ENCODE measurements at places on chromosomes 1 and 21.

GRCh38 chr1:168671782-168672181 is 57.2 kb downstream of the DPT start:
- DNase-seq: no peak

DNA sequence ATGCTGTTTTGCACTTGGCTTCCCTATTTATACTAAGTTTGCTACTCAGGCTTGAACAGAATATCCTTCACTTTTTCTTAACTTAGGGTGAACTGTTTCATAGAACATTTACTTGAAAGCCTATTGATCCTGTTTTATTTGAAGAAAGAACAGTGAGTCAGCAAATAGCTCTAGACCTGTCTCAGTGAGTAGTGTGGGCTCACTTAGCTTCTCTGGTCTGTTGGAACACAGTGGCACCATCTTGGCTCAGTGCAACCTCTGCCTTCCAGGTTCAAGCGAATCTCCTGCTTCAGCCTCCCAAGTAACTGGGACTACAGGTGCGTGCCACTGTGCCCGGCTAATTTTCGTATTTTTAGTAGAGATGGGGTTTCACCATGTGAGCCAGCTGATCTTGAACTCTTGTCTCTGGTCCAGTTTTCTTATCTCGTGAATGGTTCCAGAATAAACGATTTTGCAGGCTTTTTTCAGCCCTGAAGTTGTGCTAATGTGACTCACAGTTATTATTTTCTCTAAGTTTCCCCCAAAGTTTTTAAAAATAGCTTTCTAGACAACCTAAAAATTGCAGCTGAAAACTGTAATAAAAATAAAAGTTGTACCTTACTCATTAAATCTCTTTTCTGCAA is 76.8 kb downstream of the KIF1B start:
- DNase-seq: no peak

- no peak for DNase-seq
Observed at GRCh38 chr1:193661385-193661784, 475.0 kb upstream of the B3GALT2 start.

GRCh38 chr21:35609263-35609662 is 451.1 kb downstream of the SETD4 start:
- no peak for DNase-seq
